Vagina (tissue), 2 donors: ENCODE measurements at places on chromosomes 7 and 10.

GRCh38 chr7:141263508-141263907, 189.6 kb downstream of the TMEM178B start:
- DNase-seq, result no peak

- no peak for DNase-seq
Measured at GRCh38 chr10:125698481-125698998, 15.6 kb upstream of the TEX36 start.

DNA sequence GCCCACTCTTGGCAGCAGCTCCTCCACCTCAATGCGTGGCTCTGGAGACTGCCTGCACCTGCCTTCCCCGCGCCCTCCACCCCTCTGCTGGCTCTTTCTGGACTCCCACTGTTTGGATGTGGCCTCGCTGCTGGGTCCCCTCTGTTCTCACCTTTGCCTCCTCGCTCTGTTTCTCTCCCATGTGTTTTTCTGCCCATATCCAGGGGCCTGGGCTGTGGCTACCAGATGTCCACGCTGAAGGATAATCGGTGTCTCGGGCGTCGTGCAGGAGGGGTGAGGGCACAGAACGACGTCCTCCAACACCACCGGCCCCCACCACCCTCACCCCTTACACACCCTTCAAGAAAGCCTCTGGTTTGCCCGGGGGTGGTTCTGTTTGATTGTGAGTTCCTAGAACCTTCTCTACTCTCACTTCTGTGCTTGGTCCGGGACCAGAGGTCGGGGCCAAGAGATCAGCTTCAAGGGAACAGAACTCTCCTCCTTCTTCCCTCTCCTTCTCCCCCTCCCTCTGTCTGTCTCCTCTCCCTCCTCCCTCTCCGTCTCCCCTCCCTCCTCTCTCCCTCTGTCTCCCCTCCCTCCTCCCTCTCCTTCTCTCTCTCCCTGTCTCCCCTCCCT, 31.7 kb downstream of the AP5Z1 start:
- DNase-seq, result no peak

- DNase-seq, result no peak
Measured at GRCh38 chr7:33336820-33337219, 207.5 kb downstream of the BBS9 start.

GRCh38 chr7:82559193-82559805, 115.7 kb upstream of the CACNA2D1 start:
- no peak for DNase-seq
